ENCODE measurements at places on chromosomes 7 and 10.

- no peaks in the 10 kb centered on the region for H3K27me3 ChIP-seq
- H3K36me3 ChIP-seq, result peaks cover 1% of the 10 kb centered on the region
- DNase-seq, result peak; percentile 38
- H3K4me3 ChIP-seq, result no peak overlapping the region
- no peak overlapping the region for H3K27ac ChIP-seq
Measured at GRCh38 chr10:99921948-99922347, 87.8 kb downstream of the DNMBP start.

GRCh38 chr7:142353147-142354060 is 95.5 kb upstream of the PRSS58 start:
- DNase-seq, result no peak
- no peaks in the 10 kb centered on the region for H3K36me3 ChIP-seq
- no peak overlapping the region for H3K4me3 ChIP-seq
- H3K4me1 ChIP-seq, result no peaks in the 10 kb centered on the region
- no peaks in the 10 kb centered on the region for H3K27me3 ChIP-seq

DNA sequence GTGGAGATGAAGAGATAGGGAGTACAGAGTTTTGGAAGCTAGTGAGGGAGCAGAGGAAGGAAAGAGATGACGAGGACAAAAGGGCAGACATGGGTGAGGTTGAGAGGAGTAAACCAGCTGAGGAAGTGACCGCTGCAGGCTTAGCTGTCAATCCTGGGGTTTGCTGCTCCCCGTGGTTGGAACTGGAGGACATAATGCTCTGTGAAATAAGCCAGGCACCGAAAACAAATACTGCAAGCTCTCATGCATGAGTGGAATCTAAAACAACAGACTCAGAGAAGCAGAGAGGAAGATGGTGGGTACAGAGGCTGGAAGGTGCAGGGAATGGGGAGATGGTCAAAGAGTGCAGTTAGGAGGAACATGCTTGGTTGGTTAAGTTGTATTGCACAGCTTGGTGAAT is 482.2 kb upstream of the C7orf33 start:
- no peaks in the 10 kb centered on the region for H3K36me3 ChIP-seq
- DNase-seq, result no peak
- no peaks in the 10 kb centered on the region for H3K4me1 ChIP-seq
- H3K27ac ChIP-seq, result no peak overlapping the region
- H3K4me3 ChIP-seq, result no peak overlapping the region

- H3K4me1 ChIP-seq, result no peaks in the 10 kb centered on the region
- no peak overlapping the region for H3K4me3 ChIP-seq
- H3K27ac ChIP-seq, result no peak overlapping the region
- H3K27me3 ChIP-seq, result no peaks in the 10 kb centered on the region
- no peaks in the 10 kb centered on the region for H3K36me3 ChIP-seq
Measured at GRCh38 chr10:124748166-124748565, 4.0 kb upstream of the FAM53B start.

DNA sequence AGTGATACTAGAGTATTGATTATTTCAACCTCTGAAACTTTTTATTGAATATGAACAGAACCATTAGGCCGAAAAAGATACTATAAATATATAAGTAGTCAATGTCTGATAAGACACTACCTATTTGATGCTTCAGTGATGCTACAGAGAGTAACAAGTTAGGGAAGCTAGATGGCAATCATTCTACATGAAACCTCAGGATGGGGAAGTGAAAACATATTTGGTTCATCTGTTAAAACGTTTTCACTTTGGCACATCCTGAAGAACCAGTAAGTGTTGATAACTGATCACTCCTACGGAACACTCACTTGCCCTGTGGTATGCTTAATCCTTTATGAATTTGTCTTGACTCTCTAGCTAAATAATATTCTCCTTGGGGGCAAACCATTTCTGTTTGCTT is 1064.9 kb downstream of the NXPH1 start:
- H3K27ac ChIP-seq, result no peak overlapping the region
- no peak for DNase-seq
- H3K4me3 ChIP-seq, result no peak overlapping the region
- no peaks in the 10 kb centered on the region for H3K27me3 ChIP-seq
- no peaks in the 10 kb centered on the region for H3K4me1 ChIP-seq

- H3K4me3 ChIP-seq, result no peak overlapping the region
- DNase-seq, result no peak
- peaks cover 13% of the 10 kb centered on the region for H3K27me3 ChIP-seq
- H3K4me1 ChIP-seq, result peaks cover 6% of the 10 kb centered on the region
Measured at GRCh38 chr7:24279512-24279911, 4.5 kb upstream of the NPY start.

Measured in trophoblast cell (in vitro differentiated cells and primary cell).